H9 (cell line): ENCODE measurements at places on chromosomes 13 and 19. TPM values are rescaled to one million over a fixed set of nuclear protein-coding genes. Genes with fewer than 3 reads are reported as not detected.

The CD33 gene
- 0.09 and 0.35 TPM in 2 replicates for total RNA-seq

The ZNF135 gene
- 4.7 and 5.4 TPM in 2 replicates for total RNA-seq

The ZNF571 gene
- 4.5 and 5.3 TPM in 2 replicates for total RNA-seq

The LYL1 gene
- 0.63 and 0.86 TPM in 2 replicates for total RNA-seq

The JAK3 gene
- total RNA-seq = 3.3 and 3.5 TPM in 2 replicates

The ZNF43 gene
- total RNA-seq = 49.6 and 51.6 TPM in 2 replicates

The ZNRF4 gene
- not detected in 2 replicates for total RNA-seq

The ERCC1 gene
- 62.4 and 66.7 TPM in 2 replicates for total RNA-seq

The IGSF23 gene
- not detected in 2 replicates for total RNA-seq

The TYROBP gene
- total RNA-seq = not detected in 2 replicates

The ZNF547 gene
- 3.5 and 3.8 TPM in 2 replicates for total RNA-seq

The SERPINE3 gene
- total RNA-seq = 0.18 TPM in 1 of 2 replicates, not detected in the other

The ZNF729 gene
- not detected in 2 replicates for total RNA-seq

The POU2F2 gene
- 2.8 and 2.9 TPM in 2 replicates for total RNA-seq

The FFAR2 gene
- not detected in 2 replicates for total RNA-seq

The KLK15 gene
- total RNA-seq = not detected in 2 replicates

The UGGT2 gene
- 31.3 and 34.5 TPM in 2 replicates for total RNA-seq

The CXCL17 gene
- not detected in 2 replicates for total RNA-seq

The ADGRE1 gene
- not detected in 2 replicates for total RNA-seq

The MAP4K1 gene
- total RNA-seq = 25.7 and 31.1 TPM in 2 replicates

The KCNJ14 gene
- 1.1 and 1.2 TPM in 2 replicates for total RNA-seq

The CBLC gene
- 14.2 and 15.9 TPM in 2 replicates for total RNA-seq

The ZNF91 gene
- 41.5 and 43.5 TPM in 2 replicates for total RNA-seq

The ATP7B gene
- total RNA-seq = 5.0 and 5.8 TPM in 2 replicates

The CCDC106 gene
- 19.9 and 20.0 TPM in 2 replicates for total RNA-seq

The SCGB2B2 gene
- total RNA-seq = not detected in 2 replicates

The MAG gene
- total RNA-seq = 0.13 TPM in 1 of 2 replicates, not detected in the other

The KLK4 gene
- total RNA-seq = 0.48 TPM in 1 of 2 replicates, not detected in the other

The ZSCAN22 gene
- total RNA-seq = 4.7 and 4.8 TPM in 2 replicates

The FGF22 gene
- total RNA-seq = 0.72 and 0.99 TPM in 2 replicates

The SELENOV gene
- 6.7 and 6.9 TPM in 2 replicates for total RNA-seq

The KPTN gene
- total RNA-seq = 33.6 and 35.4 TPM in 2 replicates

The IPO5 gene
- 326 and 342 TPM in 2 replicates for total RNA-seq

The C19orf81 gene
- 9.6 and 11.0 TPM in 2 replicates for total RNA-seq

The TUBA3C gene
- total RNA-seq = not detected in 2 replicates

The NOTCH3 gene
- 164 and 165 TPM in 2 replicates for total RNA-seq

The IQCN gene
- 0.39 and 0.48 TPM in 2 replicates for total RNA-seq

The TMEM190 gene
- total RNA-seq = 1.5 and 1.6 TPM in 2 replicates

The PSMC4 gene
- 111 and 119 TPM in 2 replicates for total RNA-seq

The COMMD6 gene
- total RNA-seq = 131 and 142 TPM in 2 replicates

The CD22 gene
- total RNA-seq = not detected in 2 replicates

The ZNF850 gene
- total RNA-seq = 23.9 and 25.1 TPM in 2 replicates

The AMER2 gene
- 0.02 and 0.04 TPM in 2 replicates for total RNA-seq

The KIR2DL4 gene
- total RNA-seq = not detected in 2 replicates

The IFT88 gene
- 5.2 and 5.6 TPM in 2 replicates for total RNA-seq

The PNPLA6 gene
- 130 and 135 TPM in 2 replicates for total RNA-seq

The NUCB1 gene
- total RNA-seq = 125 and 131 TPM in 2 replicates

The SWSAP1 gene
- 3.8 and 5.2 TPM in 2 replicates for total RNA-seq
